Astrocyte (in vitro differentiated cells and primary cell): ENCODE measurements at places on chromosomes 6 and 20.

GRCh38 chr6:169807699-169808607 lies 56.5 kb downstream of the ERMARD start:
- no peak for DNase-seq

DNA sequence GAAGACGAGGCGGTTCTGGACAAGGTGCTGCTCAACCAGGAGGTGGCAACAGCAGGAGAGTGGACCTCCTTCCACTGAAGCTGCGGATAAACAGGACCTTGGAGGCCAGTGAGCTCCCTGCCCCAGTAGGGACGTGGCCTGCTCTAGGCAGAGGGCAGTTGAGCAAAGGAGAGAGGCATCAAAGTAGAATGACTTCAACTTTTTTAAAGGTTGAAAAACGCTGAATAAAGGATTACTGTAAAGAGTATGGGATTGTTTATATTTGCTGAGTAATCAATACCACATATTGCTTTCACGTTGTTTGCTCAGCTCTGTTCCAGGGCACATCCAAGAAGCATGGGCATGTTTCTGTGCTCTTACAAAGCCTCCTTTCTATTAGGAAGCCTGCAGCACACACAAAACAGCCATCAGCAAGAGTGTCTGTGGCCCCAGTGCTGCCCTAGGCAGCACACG lies 48.1 kb downstream of the ERMARD start:
- DNase-seq: no peak

DNA sequence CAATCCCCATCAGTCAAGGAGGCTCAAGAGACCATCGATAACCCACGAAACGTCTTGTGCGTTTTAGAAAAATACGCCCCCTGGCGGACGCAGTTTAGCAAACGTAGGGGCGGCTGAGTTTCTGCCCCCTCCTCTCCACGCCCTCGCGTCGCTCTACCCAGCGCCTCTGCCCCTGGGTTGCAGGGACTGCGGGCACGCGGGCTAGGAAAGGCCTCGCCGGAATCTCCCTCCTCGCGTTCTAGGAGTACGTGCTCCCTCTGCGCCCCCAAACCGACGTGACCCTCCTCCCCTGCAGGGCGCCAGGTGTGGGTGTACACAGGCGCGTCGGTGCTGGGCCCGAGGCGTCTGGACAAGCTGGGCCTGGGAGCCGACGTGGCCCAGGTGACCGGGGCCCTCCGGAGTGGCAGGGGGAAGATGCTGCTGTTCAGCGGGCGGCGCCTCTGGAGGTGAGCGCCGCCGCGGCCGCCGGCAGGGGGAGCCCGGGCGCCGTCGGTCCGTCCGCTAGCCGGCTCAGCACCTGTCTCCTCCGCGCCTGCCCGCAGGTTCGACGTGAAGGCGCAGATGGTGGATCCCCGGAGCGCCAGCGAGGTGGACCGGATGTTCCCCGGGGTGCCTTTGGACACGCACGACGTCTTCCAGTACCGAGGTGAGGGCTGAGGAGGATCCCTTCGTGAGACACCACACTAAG lies 5.3 kb downstream of the MMP9 start:
- no peak for DNase-seq

- DNase-seq: no peak
Measured at GRCh38 chr6:136036601-136037000, 185.1 kb downstream of the PDE7B start.

DNA sequence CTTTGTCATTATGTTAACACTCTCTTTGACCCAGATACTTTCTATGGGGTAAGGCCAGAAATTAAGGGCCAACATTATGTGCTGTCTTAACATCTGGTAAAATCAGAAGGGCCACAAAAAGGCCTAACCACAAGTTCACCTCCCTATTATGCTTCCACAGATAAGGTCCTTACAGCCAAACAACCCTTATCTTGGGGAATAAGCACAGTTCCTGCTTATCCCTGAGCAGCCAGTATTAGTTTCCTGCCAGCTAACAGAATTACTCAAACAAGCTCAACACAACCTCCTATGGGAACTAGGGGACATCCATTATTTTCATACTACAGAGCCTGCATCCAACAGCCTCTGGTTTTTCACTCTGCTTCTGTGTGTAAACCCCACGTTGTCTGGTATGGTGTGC lies 724.8 kb downstream of the HACE1 start:
- DNase-seq: no peak

- DNase-seq: no peak
Measured at GRCh38 chr20:4451487-4452081, 270.1 kb upstream of the PRND start.

GRCh38 chr20:44780226-44780625 lies 30.1 kb downstream of the RIMS4 start:
- DNase-seq: peak; percentile 35

DNA sequence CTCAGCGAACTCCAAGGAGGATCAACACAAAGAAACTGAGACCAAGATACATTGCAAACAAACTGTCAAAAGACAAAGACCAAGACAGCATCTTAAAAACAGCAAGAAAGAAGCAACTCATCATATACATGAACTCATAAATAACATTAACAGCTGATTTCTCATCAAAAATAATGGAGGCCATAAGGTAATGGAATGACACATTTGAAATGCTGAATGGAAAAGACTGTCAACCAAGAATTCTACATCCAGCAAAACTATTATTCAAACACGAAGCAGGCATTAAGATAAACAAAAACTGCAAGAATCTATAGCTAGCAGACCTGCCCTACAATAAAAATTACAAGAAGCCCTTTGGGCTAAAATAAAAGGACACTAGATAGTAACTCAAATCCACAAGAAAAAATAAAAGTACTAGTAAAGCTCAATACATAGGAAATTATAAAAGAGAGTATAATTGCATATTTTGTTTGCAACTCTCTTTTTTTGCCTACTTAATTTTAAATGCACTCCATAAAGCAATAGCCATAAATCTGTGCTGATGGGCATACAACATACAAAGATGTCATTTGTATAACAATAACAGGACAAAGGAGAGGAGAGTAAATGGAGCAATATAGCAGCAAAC lies 37.9 kb upstream of the FOXF2 start:
- DNase-seq: no peak

- DNase-seq: no peak
Measured at GRCh38 chr6:27318973-27319372, 6.9 kb upstream of the POM121L2 start.

DNA sequence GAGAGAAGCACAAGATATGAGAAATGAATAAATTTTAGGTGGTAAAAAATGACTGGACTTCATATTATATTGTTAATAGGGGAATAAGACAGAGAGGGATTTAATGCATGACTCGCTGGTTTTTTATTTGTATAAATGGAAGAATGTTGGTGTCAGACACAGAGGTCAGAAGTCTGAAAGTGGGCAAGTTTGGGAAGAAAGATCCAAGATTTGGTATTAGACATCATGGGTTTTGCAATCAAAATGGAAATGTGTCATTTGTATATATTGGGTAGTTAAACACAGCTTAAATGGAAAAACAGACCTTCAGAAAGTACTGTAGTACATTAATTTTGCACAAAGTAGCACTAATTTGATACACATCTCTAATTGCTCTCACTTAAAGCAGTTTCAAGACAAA lies 96.2 kb downstream of the EYA4 start:
- DNase-seq: no peak

- no peak for DNase-seq
Measured at GRCh38 chr6:127022302-127022701, 96.2 kb upstream of the RSPO3 start.

DNA sequence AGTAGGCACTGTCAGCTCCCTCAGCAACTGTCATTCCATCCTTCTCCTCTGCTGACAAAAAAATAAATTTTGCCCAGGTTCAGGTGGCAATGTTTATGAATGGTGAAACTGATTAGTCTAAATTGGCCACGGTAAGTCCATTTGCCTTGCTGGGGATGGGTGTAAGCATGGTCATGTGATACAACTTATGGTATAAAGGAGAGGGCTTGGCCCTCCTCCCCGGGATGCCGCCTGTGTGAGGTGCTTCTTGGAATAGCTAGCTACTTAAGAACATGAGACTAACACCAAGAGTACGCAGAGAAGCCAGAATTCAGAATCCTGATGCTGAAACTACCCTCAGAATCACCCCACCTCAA lies 94.4 kb upstream of the MAP7 start:
- DNase-seq: no peak

DNA sequence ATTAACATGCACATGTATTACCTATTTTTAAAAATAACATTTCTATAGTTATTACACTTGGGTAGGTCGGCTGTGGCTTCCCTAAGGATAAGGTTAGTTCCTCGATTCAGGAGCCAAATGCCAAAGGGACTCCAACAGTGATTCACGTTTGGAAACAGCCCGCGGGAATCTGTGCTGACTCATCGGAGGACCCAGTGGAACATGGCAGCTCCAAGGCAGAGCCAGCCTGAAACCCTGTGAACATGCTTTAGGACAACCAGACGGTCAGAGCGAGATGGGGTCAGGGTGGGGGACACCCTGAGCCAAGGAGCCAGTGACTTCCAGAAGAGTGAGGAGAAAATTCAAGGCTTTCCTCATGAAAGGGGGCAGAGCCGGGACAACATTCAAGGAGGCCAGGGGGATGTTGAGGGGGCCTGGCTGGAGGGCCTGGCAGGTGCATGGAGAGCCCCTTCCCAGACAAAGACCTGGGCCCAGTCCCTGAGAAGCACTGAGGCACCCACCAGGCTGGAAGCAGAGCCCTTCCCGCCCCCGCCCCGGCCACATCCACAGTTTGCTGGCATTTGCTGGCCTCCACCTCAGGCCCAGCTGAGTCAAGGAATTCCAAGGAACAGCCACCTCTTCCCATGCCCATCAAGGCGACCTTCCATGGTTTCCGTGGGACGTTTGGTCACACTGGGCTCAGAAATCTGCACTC lies 133.2 kb downstream of the SNX5 start:
- DNase-seq: peak; percentile 86

DNA sequence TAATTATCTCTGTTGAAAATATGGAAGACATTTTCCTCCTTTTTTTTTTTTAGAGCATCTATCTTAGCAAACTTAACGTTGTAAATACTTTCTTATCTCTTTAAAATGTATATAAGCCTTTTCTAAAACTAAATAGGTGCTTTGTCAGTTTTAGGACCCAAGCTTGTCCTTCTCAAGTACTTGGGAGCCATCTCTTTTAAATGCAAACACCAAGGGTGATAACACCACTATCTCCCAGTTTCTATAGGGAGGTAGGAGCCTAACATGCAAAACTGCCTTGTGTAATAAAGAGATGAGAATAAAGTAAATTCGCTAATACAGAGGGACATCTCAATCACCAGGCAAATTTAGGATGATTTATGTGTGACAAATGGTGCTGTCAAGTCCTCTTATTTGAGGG lies 157.0 kb upstream of the FAM83B start:
- DNase-seq: no peak

GRCh38 chr6:44025226-44025625 lies 102.0 kb downstream of the MRPL14 start:
- DNase-seq: no peak

DNA sequence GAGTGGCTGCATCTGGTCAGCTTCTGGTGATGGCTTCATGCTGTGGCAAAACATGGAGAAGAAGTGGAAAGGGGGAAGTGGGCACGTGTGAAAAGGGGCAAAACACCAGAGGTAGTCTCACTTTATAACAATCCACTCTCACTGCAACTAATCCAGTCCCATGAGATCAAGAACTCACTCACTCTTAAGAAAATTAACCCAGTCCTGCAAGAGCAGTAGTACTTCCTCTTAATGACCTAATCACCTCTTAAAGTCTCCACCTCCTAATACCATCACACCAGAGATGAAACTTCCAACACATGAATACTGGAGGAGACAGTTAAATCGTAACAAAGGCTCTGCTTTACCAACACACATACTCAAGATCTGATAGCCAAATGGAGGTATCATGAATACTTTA lies 152.6 kb downstream of the THEMIS start:
- no peak for DNase-seq

GRCh38 chr6:136149311-136149710 lies 100.8 kb downstream of the MTFR2 start:
- DNase-seq: no peak

DNA sequence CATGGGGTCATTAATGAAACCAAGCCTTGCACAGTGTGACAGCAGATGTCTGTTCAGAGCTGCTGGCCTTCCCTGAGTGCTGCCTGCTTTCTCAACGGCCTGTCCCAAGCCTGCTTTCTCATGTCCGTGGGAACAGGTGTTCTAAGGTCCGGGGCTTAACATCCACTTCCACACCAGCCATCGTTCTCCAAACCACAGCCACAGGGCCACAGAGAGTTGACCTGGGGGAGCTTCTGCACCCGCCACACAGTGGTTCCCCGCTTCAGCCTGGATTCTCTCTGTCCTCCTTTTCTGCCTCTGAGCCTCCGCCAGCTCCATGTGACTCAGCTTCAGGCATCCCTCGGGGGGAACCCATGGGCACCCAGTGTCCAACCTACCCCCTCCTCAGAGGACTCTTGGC lies 26.9 kb upstream of the PPP1R3G start:
- DNase-seq: no peak

- DNase-seq: no peak
Measured at GRCh38 chr20:9495701-9496100, 18.7 kb upstream of the LAMP5 start.

DNA sequence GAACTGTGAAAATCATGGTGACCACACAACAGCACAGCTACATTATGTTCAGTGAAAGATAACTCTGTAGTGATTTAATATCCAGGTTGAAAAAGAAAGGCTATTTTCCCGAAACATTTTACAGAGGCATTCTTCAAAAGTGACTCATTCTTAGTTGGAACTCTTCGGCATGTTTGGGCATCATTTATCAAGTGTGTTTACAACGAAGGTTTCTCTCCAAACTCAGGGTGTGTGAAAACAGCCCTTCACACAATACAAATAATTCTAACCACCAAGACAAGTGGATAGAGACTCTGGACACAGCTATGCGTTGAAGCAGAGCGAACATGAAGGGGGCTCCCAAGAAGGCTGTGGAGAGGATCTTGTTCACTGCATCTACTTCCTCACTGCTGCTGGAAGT lies 57.6 kb downstream of the CBLN4 start:
- DNase-seq: no peak

DNA sequence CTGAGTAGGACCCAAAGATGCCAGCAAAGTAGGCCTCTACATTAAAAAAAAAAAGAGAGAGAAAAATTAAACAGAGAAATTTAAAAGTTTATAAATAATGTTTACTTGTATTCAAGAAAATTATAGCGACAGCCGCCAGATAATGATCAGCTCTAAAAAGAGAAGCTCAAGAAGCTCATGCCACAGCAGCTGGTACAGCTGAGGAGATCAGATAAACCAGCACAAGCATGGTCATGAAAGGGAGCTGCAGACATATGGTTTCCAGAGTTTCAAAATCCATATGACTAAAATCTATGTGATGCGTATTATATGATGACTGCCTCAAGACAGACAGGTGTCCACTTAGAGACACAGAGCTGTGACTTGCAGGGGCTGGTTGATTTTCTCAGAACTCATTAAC lies 13.6 kb upstream of the HLA-C start:
- no peak for DNase-seq

GRCh38 chr6:15770347-15771143 lies 107.7 kb upstream of the DTNBP1 start:
- peak; percentile 4 for DNase-seq

- DNase-seq: no peak
Measured at GRCh38 chr6:14448246-14448645, 330.7 kb downstream of the CD83 start.

- DNase-seq: no peak
Measured at GRCh38 chr20:17943343-17943742, 25.3 kb downstream of the SNX5 start.

- DNase-seq: no peak
Measured at GRCh38 chr6:106581468-106581867, 47.8 kb downstream of the RTN4IP1 start.

- no peak for DNase-seq
Measured at GRCh38 chr6:26252077-26252472, 112.9 kb upstream of the BTN3A2 start.

GRCh38 chr6:92126088-92126487 lies 1293.3 kb downstream of the EPHA7 start:
- DNase-seq: no peak
